ENCODE measurements at places on chromosomes 2 and 18. TPM values are rescaled to one million over a fixed set of nuclear protein-coding genes. Genes with fewer than 3 reads are reported as not detected.

Gene LYG2
- total RNA-seq: not detected

Gene TRABD2A
- total RNA-seq: 0.34 TPM

Gene RND3
- total RNA-seq: 21.0 TPM

Gene TTN
- total RNA-seq: 7,650 TPM

Gene AKAIN1
- total RNA-seq: not detected

Gene UGT1A1
- not detected for total RNA-seq

Gene KIF1A
- total RNA-seq: not detected

Gene INPP4A
- 9.8 TPM for total RNA-seq

Gene PLGLB1
- 1.4 TPM for total RNA-seq

Gene C2orf66
- total RNA-seq: not detected

Gene SCN9A
- 1.1 TPM for total RNA-seq

Gene ITGA4
- 1.6 TPM for total RNA-seq

Gene GREB1
- total RNA-seq: 8.3 TPM

Gene HJURP
- not detected for total RNA-seq

Gene IMMT
- total RNA-seq: 141 TPM

Gene POTEF
- total RNA-seq: not detected

Gene C1QL2
- not detected for total RNA-seq

Gene LOXL3
- total RNA-seq: 1.2 TPM

Gene ZSWIM2
- not detected for total RNA-seq

Gene GPR75
- total RNA-seq: 1.3 TPM

Gene MAPRE2
- total RNA-seq: 66.9 TPM

Gene RUFY4
- total RNA-seq: not detected

Gene CCDC141
- 5.9 TPM for total RNA-seq

Gene FECH
- total RNA-seq: 36.5 TPM

Gene TUBA3E
- total RNA-seq: not detected

All from psoas muscle (tissue), 8 donors.